Fibroblast of villous mesenchyme (primary cell): ENCODE measurements at places on chromosomes 4 and X.

DNA sequence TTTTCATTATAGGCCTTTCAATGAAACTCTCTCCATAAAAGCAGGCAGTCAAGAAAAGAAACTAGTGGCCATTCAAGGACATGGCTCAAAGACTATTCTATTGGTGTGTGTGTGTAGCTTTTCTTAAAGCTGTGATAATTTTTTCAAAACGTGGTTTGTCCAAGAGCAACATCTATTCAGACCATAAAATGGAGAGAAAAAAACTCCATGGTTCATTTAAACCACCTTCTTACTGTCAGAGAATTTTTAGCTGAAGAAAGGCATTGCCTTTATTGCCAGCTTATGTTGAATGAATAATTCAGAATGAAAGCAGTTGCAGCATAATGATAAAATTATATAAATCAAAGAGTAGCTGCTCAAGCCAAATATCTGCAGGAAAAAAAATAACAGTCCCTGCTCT is 325.5 kb downstream of the PCDH18 start:
- no peak for DNase-seq

DNA sequence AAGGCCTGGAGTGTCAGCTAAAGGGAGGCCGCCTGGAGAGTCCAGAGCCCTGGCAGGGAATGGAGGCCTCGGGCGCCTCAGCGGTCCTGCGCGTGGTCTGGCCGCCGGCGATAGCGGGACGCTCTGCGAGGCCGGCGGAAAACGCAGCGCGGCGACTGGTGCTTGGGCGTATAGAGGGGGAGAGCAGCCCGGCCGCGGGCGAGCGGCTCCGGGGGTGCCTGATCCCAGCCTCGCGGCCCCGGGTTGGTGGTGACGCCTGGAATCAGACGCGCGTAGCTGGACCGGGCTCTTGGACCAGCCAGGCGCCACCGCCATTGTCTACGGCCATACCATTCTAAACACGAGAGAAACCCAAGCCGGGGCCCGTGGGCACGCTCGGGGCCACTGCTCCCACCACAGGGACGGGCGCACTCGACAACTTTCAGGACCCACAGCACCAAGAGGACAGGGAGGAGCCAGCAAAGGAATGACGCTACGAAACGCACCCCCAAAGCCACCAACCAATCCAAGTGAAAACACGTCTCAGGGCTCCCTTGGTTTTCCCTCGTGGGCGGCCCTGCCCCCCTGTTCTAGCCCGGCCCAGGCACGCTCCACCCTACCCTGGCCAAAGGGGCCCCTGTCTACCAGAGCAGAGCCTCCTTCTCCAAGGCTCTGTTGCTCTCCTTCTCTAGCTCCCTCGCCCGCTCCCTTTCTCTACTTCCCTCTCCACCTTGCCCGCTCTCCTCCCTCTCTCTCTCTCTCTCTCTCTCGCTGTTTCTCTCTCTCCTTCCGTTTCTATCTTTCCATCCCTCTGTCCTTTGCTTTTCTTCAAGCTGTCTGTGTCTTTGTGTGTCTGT is 7.8 kb downstream of the FRG2 start:
- no peak for DNase-seq

DNA sequence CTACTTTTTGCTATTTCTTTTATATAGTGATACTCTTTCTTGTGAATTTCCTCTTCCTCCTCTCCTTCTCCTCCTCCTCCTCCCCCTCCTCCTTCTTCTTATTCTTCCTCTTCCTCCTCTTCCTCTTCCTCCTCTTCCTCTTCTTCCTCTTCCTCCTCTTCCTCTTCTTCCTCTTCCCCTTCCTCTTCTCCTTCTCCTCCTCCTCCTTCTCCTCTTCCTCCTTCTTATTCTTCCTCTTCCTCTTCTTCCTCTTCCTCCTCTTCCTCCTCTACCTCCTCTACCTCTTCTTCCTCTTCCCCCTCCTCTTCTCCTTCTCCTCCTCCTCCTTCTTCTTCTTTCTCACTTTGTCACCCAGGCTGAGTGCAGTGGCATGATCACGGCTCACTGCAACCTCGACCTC is 36.3 kb upstream of the RBMX start:
- DNase-seq: no peak

DNA sequence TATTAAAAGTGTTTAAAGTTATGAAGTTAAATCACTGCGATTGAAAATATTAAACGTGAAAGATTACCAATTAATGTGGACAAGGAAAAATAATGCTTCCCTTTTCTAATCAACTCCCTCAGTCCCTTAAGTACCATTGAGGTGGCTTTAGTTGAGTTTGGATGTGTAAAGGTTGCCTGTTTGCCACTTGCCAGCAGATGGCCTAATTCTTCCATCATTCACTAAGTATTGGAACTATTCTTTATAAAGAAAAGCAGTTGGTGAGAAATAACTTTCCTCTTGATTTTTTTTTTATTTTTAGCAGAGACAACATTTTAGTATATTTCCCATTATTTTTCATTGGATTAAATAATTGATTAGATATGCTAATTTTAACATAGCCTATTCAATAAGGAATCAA is 295.9 kb upstream of the TACR3 start:
- DNase-seq: no peak

DNA sequence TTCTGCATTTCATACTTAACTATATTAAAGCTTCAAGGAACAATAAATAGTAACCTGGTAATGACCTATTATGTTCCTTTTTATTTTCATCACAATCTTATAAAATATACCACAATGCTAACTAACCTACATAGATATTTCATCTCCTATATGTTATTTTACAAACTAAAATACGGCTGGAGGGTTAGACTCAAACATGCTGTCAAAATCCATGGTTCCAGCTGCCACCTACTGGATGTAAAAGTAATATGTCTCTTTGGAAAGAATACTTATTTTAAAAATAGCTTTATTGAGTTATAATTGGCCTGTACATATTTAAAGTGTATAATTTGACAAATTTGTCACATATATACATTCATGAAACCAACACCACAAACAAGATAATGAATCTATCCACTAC is 15.0 kb downstream of the RGN start:
- DNase-seq: peak; percentile 53

- DNase-seq: no peak
These were observed 72.0 kb upstream of the MTNR1A start for GRCh38 chr4:186627226-186627865.

- peak; percentile 27 for DNase-seq
These were observed 88.4 kb downstream of the GPR143 start for GRCh38 chrX:9677098-9677739.

GRCh38 chr4:126136922-126137781 is 822.4 kb downstream of the FAT4 start:
- no peak for DNase-seq

- no peak for DNase-seq
These were observed 42.6 kb upstream of the GYPA start for GRCh38 chr4:144183165-144183564.

DNA sequence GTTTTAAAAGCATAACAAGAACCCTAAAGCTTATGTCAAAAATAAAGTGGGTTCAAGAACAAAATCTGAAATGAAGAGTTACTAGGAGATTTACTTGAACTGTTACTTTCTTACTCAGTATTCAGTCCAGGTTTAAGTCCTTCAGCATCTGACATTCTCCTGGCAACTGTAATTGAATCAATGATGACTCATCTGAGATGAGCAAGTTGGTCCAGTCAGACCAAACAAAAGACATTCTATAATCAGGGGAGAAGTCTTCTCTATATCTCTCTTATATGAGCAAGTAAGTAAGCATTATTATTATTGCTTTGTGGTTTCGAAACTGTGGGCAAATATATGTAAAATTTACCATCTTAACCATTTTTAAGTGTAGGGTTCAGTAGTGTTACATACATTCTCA is 34.6 kb downstream of the MAP9 start:
- peak; percentile 1 for DNase-seq

- DNase-seq: peak; percentile 5
These were observed 44.9 kb upstream of the SLC25A31 start for GRCh38 chr4:127685292-127685691.

GRCh38 chr4:128006592-128006991 is 41.4 kb downstream of the ABHD18 start:
- DNase-seq: peak; percentile 56

GRCh38 chr4:115190529-115190928 is 77.1 kb upstream of the NDST4 start:
- no peak for DNase-seq

GRCh38 chr4:28665306-28665705 is 1804.7 kb downstream of the STIM2 start:
- no peak for DNase-seq

DNA sequence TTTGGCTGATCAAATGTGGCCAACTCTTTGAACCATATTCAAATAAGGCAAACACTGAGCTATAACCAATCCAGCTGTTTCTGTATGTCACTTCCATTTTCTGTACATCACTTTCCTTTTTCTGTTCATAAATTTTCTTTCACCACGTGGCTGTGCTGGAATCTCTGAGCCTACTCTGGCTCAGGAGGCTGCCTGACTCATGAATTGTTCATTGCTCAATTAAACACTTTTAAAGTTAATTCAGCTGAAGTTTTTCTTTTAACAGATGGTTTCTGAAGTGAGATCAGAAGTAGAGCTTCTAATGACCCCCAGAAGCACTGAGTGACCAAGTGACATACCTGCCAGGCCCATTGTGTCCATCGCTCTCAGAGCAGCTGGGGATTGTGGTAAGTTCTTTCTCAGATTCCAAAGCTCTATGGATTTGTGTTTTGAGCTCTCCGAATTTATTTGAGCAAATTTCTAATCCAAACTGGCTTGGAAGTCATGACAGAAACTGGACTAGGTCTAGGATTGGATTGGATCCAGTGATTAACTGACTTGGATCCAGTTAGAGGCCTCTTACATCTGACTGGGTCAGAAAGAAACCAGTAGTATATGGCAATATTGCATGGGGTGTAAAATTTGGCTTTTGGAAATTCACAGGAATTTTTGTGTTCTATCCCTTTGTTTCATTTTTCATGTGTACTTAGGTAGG is 121.2 kb upstream of the BANK1 start:
- DNase-seq: no peak

GRCh38 chrX:35104626-35105025 is 162.0 kb downstream of the FAM47B start:
- no peak for DNase-seq

- DNase-seq: no peak
These were observed 7.1 kb downstream of the PASD1 start for GRCh38 chrX:151570561-151570960.

DNA sequence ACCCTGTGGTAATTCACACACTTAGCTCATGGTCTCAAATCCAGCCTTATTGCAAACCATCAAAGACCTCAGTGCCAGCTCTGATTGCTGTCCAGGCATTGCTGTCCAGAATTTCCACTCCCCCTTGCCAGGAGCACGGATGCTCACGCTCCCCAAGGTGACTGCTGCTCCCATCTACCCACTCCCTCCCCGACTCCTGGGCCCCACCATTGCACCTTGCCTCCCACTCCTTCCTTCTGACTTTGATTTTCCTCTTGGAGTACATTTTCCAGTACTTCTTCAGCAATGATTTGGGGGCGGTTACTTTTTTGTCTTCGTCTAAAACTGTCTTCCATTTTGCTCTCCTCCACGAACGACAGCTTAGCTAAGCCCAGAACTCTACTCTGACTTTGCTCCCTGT is 11.5 kb downstream of the ZFYVE28 start:
- no peak for DNase-seq

- no peak for DNase-seq
These were observed 25.5 kb downstream of the PRMT9 start for GRCh38 chr4:147658501-147658900.

DNA sequence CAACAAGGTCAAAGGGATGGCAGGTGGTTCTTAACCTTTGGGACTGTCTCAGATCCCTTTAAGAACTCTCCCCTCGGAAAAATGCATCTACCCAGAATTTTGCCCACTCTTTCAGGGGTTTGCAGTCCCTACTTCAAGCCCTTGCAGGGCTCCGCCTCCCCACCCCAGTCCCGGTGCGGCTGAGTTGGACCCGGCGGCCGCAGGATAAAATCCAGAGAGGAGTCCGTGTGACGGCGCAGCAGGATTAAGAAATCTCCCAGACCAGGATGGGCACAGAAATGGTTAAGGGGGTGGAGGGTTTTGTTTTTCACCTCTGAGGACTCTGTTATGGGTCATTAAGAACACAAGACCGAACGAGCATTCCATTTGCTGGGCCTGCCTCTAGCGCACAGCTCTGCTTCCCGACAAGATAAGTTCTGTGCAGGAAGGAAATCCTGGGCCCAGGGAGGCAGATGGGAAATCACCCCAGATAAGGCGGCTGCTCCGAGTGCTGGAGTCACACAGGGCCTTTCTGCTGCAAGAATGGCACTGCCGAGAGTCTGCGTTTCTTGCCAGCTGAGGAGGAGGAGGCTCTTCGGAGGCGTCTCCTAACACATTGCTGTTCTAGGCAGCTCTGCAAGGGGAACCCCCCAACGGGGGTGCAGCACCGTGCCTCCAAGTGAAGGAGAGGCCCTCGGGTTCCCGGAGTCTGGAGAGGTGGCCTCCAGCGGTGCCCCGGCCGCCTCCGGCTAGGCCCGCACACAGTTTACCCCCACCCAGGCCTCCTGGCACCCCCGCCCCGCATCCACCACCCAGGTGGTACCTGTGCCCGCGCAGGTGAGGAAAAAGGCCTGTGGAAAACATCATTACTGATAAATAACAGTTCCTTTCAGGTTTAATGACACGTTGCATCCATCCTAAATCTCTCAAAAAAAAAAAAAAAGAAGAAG is 277.6 kb downstream of the BCOR start:
- DNase-seq: peak; percentile 42

GRCh38 chr4:70187216-70187615 is 8.3 kb upstream of the ODAM start:
- DNase-seq: no peak

DNA sequence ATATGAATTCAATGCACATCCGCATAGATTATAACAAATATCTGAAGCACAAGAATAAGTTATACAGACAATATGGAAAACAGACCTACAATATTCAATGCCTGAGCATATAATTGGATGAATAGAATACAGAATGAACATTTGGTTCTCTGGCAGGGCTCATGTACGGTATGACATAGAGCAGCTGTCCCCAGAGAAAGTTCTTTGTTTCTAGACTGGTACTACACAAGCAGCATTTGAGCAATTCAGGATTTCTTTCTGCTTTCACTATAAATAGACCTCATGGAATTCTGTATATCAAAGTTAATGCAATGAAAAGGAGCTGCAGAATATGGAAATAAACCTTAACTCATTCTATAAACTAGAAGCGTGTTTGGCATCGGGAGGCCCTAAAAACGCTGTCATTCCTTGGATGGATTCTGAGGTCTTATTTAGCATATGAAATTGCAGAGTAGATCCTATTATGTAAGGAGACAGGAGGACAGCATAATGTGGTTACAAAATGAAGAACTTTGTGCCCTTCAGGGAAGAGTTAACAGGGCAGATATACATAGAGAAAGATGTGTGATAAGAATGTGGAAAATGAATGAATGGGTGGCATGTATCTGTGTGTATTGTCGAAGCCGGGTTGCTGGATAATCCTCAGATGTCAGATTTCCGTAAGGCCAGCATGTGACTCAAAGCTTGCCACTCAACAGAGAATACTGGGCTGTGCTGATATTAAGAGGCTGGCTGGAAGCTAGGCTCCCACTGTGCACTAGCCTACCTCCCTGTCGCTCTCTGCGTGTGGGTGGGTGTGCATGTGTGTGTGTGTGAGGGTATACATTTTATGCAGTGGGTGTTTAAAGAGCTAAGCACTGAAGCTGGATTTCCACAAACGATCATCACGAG is 103.3 kb upstream of the SLC4A4 start:
- DNase-seq: no peak
